ENCODE measurements at places on chromosomes 2 and 18.
A peak's percentile ranks its signal among the peaks of the same experiment; 100 is the strongest.

DNA sequence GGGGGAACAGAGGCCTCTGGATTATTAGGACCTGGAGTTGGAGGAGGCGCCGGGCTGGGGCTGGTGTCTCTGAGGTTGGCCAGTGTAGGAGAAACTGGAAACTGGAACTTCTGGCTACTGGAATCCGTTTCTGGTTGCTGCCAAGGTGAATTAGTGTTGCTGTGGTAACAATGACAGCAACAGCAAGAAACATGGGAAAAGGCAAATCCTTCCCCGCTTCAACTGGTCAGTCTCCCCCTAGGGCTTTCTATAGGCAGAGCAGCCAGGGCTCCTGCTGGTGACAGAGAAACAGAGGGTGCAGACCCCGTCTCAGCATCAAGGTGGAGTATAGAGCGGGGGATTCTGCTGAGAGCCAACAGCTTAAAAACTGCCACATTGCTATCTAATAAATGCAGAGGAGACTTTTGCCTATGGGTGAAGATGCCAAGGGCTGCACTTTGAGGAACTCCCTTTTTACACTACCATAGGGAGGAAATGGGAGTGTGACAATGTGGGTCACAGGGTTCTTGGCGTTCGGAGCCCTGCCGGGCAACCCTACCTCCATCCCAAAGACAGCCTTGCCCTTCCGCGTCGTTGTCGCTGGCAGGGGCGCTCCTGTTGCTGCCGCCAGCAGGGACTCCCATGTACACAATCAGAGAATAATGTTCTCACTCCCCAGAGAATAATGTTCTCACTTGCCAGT lies 81.4 kb upstream of the CABLES1 start:
- DNase-seq: peak; percentile 68

- no peak for DNase-seq
These were observed 265.5 kb upstream of the MGAT5 start for GRCh38 chr2:133988316-133988891.

DNA sequence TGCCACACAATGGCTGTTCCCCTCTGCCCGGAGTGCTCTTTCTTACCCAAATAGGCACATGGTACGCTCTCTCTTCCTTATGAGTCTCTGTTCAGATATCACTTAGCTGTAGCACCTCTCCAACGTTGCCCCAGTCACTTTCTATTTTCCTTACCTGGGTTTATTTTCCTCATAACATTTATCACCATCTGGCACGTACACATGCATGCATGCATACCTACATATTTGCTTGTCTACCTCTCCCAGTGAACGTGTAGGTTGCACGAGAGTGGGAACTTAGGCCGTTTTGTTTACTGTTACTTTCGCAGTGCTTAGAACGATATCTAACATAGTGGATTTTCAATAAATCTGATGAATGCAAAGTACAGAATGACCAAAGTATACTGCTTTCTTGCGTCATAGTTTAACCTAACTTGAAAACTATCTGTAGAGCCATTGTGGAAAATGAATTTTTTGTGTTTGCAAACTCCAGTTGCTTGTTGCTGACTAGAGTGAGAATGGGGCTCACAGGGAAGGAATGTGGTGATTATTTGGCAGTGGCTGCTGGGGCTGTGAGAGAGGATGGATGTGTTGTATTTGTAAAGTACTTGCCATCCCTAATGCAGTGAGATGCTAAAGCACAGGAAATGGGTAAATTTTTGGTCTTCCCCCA lies 47.1 kb downstream of the ACSL3 start:
- peak; percentile 31 for DNase-seq

GRCh38 chr2:221347471-221347870 lies 224.6 kb downstream of the EPHA4 start:
- DNase-seq: no peak

DNA sequence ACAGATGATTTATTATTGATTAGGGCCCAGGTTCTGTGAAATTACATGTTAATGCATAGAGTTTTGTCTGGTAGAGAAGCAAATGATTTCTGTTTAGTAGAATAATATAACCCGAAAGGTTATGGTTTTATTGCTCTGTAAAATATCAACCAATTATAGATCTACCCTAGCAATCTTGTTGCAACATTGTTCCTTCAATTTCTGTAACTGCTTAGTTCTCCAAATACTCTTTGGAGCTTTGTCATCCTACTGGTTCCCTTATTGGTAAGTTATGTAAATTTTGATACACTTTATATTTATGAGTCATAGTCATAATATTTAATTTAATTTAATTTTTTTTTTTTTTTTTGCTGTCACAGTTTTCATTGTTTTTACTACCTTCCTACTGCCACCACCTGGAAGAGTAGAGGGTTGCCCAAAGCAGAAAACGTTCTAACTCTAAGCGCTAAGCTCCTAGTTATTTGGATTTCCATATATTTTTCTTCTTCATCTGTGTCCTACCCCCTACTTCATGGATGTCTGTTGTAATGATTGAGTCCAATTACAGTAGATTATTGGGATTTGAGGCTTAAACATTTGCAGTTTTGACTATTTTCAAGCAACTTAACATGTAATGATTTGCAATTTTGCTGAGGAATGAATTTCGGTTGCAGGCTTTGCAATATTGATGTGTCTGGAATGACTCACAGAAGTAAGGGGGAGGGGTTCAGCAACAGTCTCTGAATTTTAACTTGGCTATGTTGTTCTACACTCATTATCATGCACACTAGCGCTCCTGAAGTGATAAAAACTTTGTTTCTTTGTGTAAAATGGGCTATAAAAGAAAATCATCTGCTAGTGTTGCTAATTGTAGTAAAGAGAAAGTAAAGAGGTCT lies 51.1 kb downstream of the NABP1 start:
- no peak for DNase-seq

GRCh38 chr2:102268510-102269199 lies 42.7 kb upstream of the IL1RL1 start:
- peak; percentile 61 for DNase-seq

DNA sequence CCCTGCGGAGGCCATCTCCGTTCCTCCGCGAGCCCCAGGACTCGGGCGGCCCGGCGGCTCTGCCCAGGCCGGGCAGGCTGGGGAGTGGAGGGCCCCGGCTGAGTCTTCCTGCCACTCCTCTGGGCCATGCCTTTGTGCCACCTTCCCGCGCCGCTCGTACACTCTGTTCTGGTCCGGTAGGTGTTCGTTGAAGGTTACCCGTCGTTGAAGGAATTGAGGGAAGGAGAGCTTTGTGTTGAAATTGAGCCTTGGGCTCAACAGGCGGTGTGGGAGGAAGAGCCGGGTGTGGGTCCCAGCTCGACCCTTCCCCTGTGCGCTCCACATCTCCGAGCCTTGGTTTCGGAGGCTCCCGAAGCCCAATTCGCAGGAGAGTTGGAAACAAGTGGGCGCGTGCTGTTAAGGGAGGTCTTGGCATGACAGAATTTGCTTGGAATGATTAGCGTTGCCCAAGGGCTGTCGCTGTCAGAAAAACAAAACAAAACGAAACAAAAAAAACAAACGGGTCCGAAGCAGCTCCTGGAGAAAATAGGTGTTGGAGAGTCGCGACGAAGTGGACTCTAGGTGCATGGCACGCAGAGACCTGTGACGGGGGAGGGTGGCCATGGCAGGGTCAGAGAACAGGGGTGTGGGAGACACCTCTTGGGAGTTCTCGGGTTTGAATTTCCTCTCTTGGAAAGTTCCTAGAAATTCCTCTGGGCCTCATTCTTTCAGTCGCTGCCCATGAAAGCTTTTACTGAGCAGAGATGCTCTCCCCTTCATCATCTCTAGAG lies 1.2 kb upstream of the MZT2A start:
- DNase-seq: no peak

- DNase-seq: no peak
These were observed 78.5 kb downstream of the PMS1 start for GRCh38 chr2:189862751-189863150.

DNA sequence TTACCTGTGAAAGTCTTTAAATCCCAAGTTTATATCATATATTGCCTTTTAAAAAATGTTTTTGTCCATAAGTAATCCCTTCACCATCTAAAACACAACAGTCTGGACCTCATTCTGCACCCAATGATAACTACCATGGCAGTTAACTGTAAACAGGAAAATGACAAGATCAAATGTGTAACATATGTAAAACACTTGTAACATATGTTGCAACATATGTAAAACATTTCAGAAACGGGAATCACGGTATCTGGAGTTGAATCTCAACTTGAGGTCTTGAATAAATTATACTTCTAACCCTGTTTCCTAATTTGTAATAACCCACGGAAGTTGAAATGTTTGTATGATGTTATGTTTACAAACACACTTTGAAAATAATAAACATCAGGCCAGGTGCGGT lies 6.2 kb downstream of the LRPPRC start:
- DNase-seq: no peak

GRCh38 chr2:56185101-56185581 lies 1.4 kb downstream of the CCDC85A start:
- no peak for DNase-seq

DNA sequence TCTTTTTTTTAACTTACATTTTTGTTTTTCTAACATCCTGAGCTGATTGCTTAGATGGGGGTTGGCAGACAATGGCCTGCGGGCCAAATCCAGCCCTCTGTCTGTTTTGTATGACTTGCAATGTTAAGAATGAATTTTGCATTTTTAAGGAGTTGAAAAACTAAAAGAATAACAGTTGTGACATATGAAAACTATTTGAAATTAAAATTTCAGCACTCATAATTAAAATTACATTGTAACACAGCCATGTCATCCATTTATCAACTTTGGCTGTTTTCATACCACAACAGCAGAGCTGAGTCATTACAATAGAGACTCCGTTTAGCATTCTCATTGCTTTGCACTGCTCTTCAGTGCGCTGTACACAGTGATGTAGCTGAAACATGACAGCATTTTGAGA lies 94.1 kb upstream of the MC4R start:
- DNase-seq: peak; percentile 48

DNA sequence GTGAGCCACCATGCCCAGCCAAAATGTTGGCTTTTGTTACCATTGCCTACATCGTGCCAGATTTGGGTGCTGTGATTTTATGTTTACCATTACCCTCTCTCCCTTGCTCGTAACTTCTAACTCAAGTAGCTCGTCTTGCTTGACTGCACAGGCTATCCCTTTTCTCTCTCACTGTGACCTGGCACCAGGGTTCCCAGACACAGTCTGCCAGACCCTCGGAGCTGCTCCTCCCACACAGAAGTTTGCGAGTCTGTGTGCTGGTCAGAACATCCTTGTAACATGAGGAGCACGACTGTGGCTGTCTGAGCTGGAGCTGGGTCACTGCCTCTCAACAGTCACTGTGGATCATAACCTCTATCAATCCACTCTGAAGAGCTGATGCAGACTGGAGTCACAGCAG lies 152.5 kb upstream of the ACKR3 start:
- DNase-seq: no peak

- no peak for DNase-seq
These were observed 2.5 kb downstream of the CRIM1 start for GRCh38 chr2:36357847-36358659.

GRCh38 chr2:167790781-167791450 lies 456.5 kb downstream of the STK39 start:
- DNase-seq: no peak

GRCh38 chr2:146229508-146230155 lies 1615.2 kb upstream of the ACVR2A start:
- DNase-seq: no peak

DNA sequence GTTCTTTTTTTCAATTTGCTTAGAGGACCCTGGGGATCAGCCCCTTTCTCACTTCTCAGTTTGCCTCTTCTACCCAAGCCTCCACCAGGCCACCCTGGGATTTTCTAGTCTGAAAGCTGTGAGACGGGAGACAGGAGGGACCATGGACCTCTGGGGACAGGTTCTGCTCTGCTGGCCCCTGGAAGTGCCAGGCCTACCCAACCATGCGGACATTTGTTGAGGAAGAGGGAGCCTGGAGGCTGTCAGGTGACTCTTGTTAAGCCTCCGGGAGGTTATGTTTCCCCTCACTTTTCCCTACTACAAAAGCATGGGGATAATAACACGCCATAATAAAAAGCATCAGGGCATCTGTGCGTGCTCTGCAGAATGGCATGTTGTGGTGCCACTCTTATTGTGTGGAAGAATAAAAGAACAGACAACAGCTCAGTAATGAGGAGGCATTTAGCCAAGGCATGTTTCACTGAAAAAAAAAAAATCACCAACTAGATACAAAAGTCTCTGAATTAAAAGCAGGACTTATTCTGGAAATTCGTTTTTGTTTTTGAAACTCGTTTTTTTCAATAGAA lies 48.3 kb upstream of the PLA2R1 start:
- no peak for DNase-seq

DNA sequence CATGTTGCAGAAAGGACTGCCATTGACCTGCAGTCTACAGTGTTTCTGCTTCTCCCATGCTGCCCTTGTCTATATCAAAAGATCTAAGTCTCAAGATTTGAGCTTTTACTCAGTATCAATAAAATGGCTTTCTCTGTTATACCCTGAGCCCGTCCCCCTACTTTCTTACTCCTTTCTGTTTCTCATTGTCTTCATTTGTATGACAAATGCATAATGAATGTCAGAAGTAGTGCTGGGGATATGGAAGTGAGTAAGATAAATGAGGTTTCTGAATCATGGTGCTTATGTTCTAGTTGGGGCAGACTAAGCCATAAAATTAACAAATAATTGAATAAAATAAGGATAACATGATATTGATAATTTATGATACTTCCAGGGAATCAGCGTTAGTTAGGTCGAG lies 128.6 kb downstream of the PARD3B start:
- DNase-seq: no peak

GRCh38 chr18:59787998-59788790 lies 91.0 kb upstream of the CCBE1 start:
- no peak for DNase-seq

DNA sequence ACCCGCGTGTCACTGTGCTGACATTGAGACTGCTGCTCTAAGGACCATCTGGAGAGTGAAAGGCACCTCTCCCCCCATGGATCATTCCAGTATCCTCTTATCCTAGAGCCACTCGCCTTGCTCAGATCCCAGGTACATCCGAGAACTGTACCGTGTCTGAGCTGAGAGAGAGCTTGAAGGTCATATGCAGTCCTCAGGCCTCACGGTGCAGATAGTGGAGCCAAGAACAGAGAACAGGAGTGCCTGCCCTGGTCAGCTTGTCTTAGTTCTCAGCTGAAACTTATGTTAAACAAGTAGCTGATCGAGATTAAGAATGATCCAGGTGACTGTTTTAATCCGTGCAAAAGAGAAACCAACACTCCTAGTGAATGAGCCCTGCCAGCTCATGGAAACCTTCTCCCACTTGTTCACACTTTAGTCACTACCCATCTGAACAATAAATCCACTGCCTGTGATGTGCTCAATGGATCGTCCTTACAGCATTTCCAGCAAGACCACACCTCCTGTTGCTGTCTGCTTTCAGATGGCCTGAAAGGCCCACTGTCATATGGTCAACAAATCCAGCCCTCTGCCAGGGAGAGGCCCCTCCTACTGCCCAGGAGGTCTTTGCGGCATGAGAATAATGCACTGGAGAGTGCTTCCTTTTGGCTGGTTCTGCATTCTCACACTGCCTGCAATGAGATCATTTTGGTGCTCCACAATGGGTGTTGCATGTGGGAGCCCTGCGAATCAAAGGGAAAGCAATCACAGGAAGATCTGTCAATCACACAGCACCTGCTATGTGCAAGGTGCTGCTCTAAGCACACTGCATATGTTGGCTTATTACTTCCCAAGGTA lies 43.7 kb upstream of the APCDD1 start:
- no peak for DNase-seq

DNA sequence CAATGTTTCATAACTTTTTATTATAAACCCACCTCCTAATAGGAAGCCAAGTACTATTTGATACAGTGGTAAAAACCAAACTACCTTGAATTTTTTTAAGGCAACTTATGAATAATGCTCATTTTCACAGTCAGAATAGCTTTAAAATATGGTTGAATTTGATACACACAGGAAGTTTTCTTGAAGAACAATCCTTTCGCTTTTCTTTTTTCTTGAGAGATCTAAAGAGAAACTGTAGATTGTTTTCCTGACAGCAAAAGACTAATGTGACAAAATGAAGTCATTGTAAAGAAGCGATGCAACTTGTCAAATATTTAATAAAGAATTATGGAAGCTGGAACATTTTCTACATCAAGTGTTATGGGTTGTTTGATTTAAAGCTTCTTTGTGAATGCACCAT lies 227.7 kb downstream of the ALPK2 start:
- no peak for DNase-seq
